ENCODE measurements at places on chromosomes 4 and X.

GRCh38 chr4:32180086-32180485 is 1459.9 kb downstream of the PCDH7 start:
- no peak for DNase-seq

GRCh38 chr4:106041294-106042002 is 146.2 kb downstream of the NPNT start:
- DNase-seq = no peak

DNA sequence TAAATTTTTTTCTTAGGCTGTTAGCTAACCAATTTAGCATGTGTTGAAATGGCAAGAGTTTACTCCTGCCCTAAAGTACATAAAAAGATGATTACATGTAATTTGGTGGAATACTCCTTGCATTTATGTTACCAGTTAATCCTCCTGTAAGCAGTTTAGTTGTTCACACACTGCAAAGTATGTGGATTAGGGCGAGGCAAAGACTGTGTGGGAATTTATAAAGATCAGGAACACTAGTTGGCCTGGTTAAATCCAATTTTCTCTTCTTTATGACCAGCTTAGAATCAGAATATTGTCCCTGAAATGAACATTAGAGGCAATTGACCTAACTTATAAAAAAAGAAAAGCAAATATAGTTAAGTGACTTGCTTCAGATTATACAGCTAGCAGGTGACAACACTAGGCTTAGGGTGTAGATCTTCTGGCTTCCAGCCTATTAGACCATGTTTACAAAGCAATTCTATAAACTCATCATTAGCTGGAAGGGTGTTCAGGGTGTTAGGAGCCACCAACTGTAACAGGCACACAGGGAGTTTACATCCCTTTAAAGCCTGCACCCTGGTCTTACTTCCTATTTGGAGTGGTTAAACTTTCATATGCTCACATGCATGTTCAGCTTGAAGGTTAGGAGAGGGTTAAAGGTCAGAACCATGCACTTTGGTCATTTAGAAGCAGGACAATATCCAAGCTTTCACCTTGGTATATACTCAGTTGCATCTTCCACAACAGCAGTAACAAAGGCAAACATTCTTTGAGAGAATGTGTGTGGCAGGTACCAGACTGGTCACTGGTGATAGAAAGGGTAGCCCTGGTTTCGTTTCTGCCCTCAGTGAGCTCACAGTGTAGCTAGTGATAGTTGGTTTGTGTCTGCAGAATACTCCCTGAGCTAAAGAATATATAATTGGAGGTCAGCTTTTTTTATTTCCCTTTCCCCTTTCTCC is 72.6 kb downstream of the GC start:
- no peak for DNase-seq

GRCh38 chr4:72312032-72312650 is 256.9 kb downstream of the ADAMTS3 start:
- peak; percentile 71 for DNase-seq

GRCh38 chr4:152499344-152499743 is 36.5 kb downstream of the FBXW7 start:
- no peak for DNase-seq

DNA sequence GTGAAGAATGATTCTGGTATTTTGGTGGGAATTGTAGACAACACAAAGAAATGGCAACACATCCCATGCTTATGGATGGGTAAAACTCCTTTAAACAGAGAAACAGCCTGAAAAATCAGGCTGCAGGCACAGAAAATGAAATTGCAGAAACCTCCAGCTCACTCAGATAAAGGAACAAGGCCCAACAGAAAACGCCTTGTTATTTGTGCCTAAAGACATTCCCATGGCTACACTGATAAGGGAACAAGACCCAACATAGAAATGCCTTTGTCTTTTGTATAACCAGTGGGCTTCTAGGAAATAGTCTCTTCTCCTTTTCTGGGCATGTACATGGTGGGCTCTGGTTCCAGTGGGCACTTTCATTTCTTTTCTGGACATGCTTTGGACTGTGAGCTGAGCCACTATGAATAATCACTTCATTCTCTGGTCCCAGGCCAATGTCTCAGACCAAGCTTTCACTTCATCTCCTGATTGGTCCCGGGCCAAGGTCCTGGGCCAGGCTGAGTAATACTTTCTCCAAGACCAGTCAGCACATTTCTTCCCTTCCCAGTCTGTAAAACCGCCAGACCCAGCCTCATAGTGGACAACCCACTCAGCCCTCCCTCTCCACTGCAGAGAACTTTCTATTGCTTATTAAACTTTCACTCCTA is 160.5 kb downstream of the TBX22 start:
- no peak for DNase-seq

DNA sequence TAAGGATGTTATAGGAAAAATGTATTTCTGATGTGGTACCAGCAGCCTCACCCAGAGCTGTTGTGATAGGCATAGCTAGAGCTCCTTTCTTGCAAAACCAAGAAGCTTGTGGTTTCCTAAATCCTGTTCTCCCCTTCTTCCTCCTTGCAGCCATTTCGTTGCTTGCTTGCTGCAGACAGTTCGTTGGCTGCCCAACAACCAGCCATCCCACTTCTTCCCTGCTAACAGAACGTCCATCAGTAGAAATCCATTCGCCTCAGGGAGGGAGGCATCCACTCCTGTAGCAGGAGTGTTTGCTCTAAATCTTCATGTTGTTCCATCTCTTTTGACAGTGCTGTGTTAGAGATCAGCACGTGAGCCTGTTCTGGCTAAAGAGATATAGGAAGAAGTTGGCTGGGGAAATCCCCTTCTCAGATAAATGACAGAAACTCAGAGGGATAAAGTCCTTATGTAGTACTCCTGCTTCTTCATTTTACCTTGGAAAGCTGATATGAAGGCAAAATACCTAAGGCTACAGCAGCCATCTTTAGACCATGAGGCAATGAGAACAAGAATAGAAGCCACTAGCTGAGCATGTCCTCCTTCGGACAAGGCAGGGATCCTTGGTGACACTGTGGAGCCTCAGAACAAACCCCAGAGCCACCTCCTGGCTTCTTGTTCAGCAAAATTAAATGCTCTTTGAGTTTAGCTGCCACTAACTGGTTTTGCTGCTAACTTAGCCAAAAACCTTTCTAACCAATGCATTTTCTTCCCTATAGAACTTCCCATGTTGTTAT is 68.4 kb upstream of the RELL1 start:
- no peak for DNase-seq

- DNase-seq = no peak
Observed at GRCh38 chr4:26861434-26862186, 969 bp downstream of the STIM2 start.

Measured in hypothalamus (tissue), 51 donors.